ENCODE measurements at places on chromosomes 16 and 17. TPM values are rescaled to one million over a fixed set of nuclear protein-coding genes. Genes with fewer than 3 reads are reported as not detected.

RHOT1 gene
- total RNA-seq, result 11.6 TPM

GINS3 gene
- total RNA-seq, result 1.3 TPM

C17orf78 gene
- total RNA-seq, result not detected

FZD2 gene
- 3.6 TPM for total RNA-seq

KRT23 gene
- 16.5 TPM for total RNA-seq

NPIPB6 gene
- 0.58 TPM for total RNA-seq

KRT9 gene
- not detected for total RNA-seq

OTOA gene
- 0.04 TPM for total RNA-seq

SERPINF2 gene
- 1.4 TPM for total RNA-seq

NGFR gene
- total RNA-seq, result 6.0 TPM

CCDC144A gene
- total RNA-seq, result 3.4 TPM

TP53TG3 gene
- total RNA-seq, result not detected

KRT33A gene
- total RNA-seq, result not detected

SPATA22 gene
- not detected for total RNA-seq

ABCA9 gene
- 4.5 TPM for total RNA-seq

HNF1B gene
- total RNA-seq, result 28.1 TPM

NR1D1 gene
- 14.2 TPM for total RNA-seq

PYDC1 gene
- not detected for total RNA-seq

SMIM5 gene
- 0.79 TPM for total RNA-seq

PTGES3L gene
- 0.12 TPM for total RNA-seq

TEKT1 gene
- not detected for total RNA-seq

CD79B gene
- 0.65 TPM for total RNA-seq

IL17C gene
- not detected for total RNA-seq

CCL18 gene
- 1.2 TPM for total RNA-seq

PLXDC1 gene
- 1.9 TPM for total RNA-seq

EVPLL gene
- total RNA-seq, result not detected

TMEM88 gene
- 2.6 TPM for total RNA-seq

CPHXL2 gene
- total RNA-seq, result not detected

SPECC1 gene
- 7.7 TPM for total RNA-seq

SMTNL2 gene
- total RNA-seq, result 0.09 TPM

HYDIN gene
- 6.6 TPM for total RNA-seq

OR1F1 gene
- not detected for total RNA-seq

CEMP1 gene
- total RNA-seq, result 0.92 TPM
